ENCODE measurements at places on chromosomes 7 and 10.

- DNase-seq, result no peak
These were observed 233.9 kb downstream of the WDR37 start for GRCh38 chr10:1290071-1290471.

GRCh38 chr10:25056726-25057125 is 40.3 kb downstream of the THNSL1 start:
- no peak for DNase-seq

GRCh38 chr10:100172349-100172748 is 13.5 kb downstream of the ERLIN1 start:
- no peak for DNase-seq

GRCh38 chr10:11454160-11454559 is 157.3 kb downstream of the USP6NL start:
- no peak for DNase-seq

- no peak for DNase-seq
These were observed 149.9 kb downstream of the WDR37 start for GRCh38 chr10:1206101-1206500.

DNA sequence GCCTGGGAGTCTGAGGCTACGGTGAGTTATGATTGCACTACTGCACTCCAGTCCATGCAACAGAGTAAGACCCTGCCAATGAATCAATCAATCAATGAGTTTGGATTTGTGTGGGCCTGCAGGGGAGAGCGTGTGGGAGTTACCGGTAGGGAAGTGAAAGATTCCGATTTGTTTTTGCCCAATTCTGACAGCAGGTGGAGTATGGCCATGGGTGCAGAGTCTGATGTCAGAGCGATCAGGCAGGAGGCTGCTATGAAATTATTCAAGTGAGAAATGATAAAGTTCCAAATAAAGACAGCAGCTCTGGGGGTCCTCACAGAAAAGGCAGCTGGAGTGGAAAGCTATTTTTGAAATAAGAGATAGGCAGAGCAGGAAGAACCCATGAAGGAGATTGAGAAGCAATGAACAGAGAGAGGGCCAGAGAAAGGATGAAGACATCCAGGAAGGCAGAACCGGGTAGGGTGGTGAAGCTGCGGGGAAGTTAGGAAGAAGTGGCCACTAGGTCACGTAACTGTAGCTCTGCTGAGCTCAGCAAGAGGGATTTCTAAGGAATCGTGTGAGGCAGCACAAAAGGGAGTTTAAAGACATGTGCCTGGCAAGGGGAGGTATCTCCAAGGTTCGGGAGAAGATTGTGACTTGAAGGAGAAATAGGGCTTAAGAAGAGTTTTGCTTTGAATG is 93.7 kb upstream of the NMT2 start:
- no peak for DNase-seq

DNA sequence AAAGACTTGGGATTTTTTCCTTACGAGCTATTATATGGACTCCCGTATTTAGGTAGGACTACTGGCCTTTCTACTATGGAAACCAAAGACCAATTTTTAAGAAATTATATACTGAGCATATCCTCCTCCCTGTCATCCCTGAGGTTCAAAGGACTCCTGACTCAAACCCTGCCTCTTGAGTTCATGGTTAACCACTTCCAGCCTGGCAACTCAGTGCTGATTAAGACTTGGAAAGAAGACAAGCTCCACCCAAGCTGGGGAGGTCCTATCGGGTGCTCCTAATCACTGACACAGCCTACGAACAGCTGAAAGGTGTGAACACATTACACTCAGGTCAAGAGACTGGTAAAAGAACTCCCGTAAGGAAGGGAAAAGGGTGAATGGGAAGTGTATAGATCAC is 66.8 kb downstream of the LYZL2 start:
- DNase-seq, result peak; percentile 91

- DNase-seq, result no peak
These were observed 2.3 kb downstream of the ZAN start for GRCh38 chr7:100735730-100736129.
